Activated naive CD4-positive, alpha-beta T cell treated with anti-CD3 and anti-CD28 coated beads, Interleukin-2, amount 50 U/mL, for 16 hours (primary cell): ENCODE measurements at places on chromosomes 1 and 21.
A peak's percentile ranks its signal among the peaks of the same experiment; 100 is the strongest.

- DNase-seq = no peak
These were observed 63.6 kb downstream of the CD46 start for GRCh38 chr1:207815466-207815865.

- no peak for DNase-seq
These were observed 132.1 kb downstream of the PRDM2 start for GRCh38 chr1:13832100-13832499.

DNA sequence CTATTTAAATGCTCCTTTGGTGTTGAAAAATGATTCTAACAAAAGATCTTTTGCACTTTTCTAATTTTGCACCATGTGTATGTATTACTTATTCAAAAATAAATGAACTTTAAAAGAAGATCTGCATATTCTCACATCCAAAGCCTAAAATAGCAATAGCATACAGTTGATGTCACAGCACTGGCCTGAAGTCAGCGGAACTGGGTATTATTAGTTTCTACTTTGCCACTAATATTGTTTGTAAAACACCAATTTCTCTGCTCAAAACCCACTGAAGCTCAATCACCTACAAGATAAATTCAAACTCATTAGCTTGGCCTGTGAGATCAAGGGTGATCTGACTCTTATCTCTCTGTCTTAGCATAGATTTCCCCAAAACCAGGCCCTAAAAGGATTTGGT, 34.5 kb upstream of the BCAR3 start:
- no peak for DNase-seq

- no peak for DNase-seq
These were observed 6.1 kb downstream of the DFFB start for GRCh38 chr1:3863231-3863935.

- DNase-seq = no peak
These were observed 94.7 kb upstream of the SLC25A33 start for GRCh38 chr1:9444532-9444931.

- DNase-seq = peak; percentile 7
These were observed 54.4 kb upstream of the ADARB1 start for GRCh38 chr21:45019887-45020537.

DNA sequence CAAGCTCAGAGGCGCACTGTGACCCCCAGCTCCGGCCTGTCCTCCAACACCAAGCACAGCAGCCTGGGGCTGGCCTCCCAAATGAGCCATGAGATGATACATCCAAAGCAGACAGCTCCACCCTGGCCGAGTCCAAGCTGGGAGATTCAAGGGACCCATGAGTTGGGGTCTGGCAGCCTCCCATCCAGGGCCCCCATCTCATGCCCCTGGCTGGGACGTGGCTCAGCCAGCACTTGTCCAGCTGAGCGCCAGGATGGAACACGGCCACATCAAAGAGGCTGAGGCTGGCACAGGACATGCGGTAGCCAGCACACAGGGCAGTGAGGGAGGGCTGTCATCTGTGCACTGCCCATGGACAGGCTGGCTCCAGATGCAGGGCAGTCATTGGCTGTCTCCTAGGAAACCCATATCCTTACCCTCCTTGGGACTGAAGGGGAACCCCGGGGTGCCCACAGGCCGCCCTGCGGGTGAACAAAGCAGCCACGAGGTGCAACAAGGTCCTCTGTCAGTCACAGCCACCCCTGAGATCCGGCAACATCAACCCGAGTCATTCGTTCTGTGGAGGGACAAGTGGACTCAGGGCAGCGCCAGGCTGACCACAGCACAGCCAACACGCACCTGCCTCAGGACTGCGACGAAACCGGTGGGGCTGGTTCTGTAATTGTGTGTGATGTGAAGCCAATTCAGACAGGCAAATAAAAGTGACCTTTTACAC, 29.1 kb downstream of the SLC19A1 start:
- DNase-seq = no peak
